ENCODE measurements at places on chromosomes 5 and 9. TPM values are rescaled to one million over a fixed set of nuclear protein-coding genes. Genes with fewer than 3 reads are reported as not detected.

The GABBR2 gene
- 128 TPM for total RNA-seq

The PCDHB7 gene
- 8.5 TPM for total RNA-seq

The LCP2 gene
- 2.5 TPM for total RNA-seq

The PAPPA gene
- 1.8 TPM for total RNA-seq

The EPB41L4A gene
- total RNA-seq = 51.2 TPM

The NEURL1B gene
- total RNA-seq = 26.8 TPM

The CCDC152 gene
- total RNA-seq = 14.1 TPM

The ZNF366 gene
- total RNA-seq = 2.1 TPM

The SLC36A2 gene
- not detected for total RNA-seq

The LAMC3 gene
- 3.7 TPM for total RNA-seq

The IRGM gene
- total RNA-seq = not detected

The LECT2 gene
- total RNA-seq = not detected

The MOB3B gene
- total RNA-seq = 9.0 TPM

The PGM5 gene
- total RNA-seq = 3.2 TPM
